ENCODE measurements at places on chromosomes 6 and 20.

- DNase-seq: no peak
Observed at GRCh38 chr20:60806354-60806753, 445.7 kb upstream of the CDH4 start.

- DNase-seq: no peak
Observed at GRCh38 chr20:8829256-8829655, 239.6 kb upstream of the PLCB4 start.

DNA sequence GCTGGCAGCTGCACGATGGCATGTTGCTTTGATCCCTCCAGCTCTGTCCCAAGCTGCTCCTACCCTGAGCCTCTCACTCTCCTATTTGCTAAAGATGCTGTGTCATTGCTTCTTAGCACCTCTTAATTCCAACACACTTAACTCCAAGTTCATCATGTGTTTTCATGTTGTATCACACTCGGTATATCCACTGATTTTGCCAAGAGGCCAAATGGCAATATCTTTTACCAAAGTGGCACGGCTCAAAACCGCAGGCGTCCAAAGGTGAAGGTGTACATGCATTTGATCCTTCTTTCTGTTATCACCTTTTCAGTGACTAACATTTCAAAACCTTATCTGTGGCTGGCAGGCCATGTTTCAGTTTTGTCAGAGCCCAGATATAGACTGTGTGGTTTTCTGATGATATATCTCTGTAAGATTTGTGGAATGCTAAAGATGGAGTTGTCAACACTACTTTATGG is 217.0 kb downstream of the TBX18 start:
- DNase-seq: no peak

DNA sequence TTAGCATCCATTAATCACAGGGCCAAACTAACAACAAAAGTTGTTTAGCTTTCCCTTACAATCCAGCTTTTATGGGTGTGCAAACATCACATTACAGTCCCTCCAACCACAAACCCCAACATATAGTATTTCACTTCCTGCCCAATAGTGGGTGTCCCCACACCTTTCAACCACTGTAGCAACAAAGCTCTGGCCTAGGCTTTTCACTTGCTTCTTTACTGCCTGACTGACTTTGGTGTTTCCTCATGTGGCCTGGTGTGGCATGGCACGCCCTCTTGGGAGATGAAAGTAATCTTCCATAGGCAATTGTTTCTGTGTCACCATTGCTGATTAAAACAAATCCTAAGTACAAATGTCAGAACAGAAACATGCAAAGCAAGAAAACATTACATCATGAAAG is 46.3 kb downstream of the MCM8 start:
- no peak for DNase-seq

DNA sequence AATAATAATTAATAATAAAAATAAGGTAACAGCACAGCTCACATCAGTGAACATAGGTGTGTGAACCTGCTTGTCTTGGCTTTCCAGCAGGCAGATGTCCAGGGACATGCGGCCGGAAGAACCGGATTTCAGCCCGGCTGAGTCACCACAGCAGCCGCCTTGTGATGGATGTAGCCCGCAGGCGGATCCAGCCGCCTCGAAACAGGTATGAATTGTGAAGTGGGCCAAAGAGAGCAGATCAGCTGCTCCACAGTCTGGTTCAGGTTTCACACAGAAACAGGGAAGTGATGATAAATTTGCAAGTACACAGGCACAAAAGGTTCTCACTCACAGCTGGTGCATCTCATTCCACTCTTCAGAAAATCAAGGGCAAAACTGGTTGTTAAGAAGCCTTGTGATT is 55.1 kb downstream of the ID4 start:
- peak; percentile 77 for DNase-seq

- no peak for DNase-seq
Observed at GRCh38 chr6:157304899-157305663, 18.2 kb downstream of the TMEM242 start.

DNA sequence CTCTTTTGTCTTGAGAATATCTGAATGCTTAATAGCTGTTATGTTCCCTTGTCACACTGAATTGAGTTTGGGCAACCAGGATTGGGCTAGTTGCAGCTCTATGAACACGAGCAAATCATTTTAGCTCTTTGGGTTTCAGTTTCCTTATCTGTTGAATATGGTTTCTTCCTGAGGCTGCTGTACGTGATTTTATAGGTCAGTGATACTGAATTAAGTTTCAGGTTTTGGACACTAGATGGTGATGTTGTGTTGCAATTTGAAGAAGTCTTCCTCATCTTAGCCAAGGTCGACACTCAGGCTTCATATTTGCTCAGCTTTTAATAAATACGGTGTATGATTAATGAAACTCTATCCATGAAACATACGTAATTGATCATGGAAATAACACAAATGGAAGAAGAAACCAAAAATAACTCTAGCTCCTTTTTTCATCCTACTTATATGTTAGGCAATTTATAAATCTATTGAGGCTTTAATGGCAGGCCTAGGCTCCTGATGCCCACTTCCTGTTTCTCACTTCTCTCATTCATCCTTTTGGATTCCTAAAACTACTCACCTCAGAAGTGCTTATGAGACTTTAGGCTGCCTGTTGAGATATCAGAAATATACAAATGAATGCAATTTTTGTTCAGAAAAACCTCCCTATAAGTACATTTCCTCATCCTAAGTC is 354.1 kb upstream of the MAP3K7 start:
- DNase-seq: no peak

DNA sequence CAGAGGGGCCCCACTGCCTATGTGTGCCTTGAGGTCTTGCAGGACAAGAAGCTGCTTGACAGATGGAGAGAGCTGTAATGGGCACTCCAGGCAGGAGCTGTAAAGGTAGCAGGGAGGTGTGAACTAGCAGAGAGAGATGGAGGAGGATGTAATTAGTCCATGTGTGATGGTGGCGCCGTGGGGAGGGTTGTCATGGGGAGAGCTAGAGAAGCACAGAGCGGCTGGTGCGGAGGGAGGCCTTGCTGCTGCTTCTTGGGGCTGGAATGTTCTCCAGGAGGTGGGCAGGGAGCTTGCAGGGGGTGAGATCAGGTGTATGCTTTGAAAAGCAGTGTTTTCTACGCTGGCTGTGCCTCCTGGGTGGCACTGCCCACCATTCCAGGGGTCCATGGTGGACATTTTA is 32.1 kb downstream of the APCDD1L start:
- DNase-seq: no peak

GRCh38 chr6:100353276-100354015 is 111.3 kb downstream of the SIM1 start:
- no peak for DNase-seq

DNA sequence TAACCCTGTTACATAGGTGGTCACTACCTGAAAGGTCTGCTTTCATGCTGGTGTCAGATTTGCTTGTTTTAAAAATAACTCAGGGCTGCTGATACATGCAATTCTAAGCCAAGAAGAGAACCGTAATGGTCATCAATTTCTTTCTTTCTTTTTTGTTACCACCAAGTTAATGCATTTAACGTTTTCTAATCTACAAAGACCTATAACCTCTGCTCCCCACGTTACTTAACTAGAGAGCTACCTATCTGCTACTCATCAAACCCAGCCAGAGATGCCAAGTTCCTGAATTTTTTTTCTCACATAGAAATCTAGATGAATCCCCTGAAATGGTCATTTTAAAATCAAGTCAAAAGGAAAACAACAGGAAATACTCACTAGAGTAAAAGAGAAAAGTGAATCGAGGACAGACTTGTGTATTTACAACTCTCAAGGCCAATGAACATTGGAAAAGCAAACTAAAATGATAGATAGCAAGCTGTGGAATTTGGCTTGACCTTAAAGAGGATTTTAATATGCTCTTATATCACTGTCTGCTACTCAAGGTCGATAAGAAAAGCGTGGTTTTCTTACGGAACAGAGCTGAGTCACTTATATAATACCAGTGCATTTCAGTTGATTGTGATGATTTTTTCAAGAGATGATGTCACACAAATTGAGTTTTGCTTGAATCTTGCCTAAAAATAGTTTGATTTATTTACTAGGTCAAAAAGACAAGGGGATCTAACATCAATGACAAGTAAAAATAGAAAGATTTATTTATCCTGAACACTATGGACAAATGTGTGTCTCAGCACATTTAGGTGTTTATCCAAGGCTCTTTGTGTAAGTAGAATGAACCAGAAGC is 67.9 kb downstream of the SGK1 start:
- DNase-seq: no peak
